ENCODE measurements at places on chromosomes 6 and 20.

- DNase-seq: no peak
These were observed 375.9 kb upstream of the PTCHD4 start for GRCh38 chr6:48486876-48487275.

DNA sequence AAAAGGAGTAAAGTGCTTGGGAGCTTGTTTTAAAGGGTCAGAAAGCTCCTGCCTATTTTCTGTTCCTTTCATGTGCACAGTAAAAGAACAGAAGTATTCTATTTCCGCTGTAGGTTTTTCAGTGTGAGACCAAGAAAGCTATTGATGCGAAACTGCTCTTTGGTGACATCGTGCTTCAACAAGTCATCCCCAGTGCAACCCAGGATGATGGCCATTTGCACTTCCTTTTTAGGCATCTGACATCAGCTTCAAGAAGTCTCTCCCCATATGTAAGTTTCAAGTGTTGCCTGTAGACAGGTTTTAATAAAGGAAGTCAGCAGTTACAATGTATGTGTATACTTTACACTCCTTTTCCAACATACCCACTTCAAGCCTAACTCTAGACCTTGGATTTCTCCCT, 131.6 kb downstream of the RFX6 start:
- no peak for DNase-seq

- no peak for DNase-seq
These were observed 128.0 kb downstream of the PHACTR1 start for GRCh38 chr6:12844284-12845223.

DNA sequence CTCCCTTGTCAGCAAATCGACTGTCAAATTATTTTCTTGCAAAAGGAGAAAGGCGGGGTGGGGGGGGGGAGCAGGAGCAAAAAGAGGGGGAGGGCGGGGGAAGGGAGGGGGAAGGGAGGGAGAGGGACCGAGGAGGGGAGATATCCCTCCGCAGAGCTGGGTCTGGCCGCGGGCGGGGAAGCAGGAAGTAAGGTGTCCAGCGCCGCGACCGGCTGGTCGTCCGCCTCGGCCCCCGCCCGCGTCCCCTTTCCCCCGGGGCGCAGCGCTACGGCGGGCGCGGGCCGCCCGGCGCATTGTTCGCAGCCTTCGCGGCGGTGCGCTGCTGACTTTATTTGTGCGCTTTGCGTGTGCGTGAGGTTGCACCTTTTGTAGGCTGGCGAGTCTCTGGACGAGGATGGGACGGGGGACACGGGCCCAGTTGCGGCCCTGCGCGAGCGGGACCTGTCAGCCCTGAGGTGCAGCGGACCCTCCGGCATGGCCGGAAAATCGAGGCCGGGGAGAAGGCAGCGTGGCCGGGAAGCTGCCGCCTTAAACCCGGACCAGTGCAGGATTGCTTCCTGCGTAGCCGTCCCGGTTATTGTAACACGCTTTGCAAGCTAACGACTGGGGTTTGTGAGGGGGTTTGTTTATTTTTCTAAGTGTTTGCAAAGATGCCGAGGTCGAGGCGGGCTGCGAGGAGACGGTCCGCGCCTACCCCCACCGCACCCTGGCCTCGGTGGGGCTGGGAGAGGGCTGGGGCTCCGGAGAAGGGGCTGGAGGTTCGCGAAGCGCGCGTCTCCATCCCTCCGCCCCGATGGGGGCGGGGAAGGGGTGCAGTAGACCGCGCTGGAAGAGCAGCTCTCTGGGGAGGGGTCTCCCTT, 675 bp upstream of the TRERF1 start:
- peak; percentile 33 for DNase-seq

DNA sequence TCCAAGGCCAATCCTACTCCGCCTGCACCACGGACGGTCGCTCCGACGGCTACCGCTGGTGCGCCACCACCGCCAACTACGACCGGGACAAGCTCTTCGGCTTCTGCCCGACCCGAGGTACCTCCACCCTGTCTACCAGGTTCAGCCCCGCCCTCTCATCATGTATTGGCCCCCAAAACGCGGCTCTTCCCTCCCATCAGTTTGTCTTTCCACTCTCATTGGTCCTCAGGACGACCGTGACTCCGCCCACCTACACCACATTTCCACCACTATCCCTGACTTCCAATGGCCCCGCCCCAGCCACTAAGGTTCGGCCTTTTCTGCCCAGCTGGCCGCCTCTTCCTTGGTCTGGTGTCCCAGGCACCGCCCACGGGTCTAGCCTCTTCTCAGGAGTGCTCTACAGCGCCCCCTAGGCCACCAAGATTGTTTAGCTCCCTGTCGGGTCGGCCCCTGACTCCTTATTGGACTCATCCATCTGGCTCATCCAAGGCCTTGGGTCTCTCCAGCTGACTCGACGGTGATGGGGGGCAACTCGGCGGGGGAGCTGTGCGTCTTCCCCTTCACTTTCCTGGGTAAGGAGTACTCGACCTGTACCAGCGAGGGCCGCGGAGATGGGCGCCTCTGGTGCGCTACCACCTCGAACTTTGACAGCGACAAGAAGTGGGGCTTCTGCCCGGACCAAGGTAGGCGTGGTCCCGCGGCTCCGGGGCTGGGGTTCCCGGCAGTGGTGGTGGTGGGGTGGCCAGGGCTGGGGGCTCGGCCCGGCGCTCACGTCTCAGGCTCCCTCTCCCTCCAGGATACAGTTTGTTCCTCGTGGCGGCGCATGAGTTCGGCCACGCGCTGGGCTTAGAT, 3.1 kb downstream of the MMP9 start:
- DNase-seq: peak; percentile 64

GRCh38 chr6:30396833-30397479, 52.0 kb downstream of the RPP21 start:
- peak; percentile 56 for DNase-seq

- DNase-seq: no peak
These were observed 410.0 kb upstream of the JAG1 start for GRCh38 chr20:11083841-11084240.

DNA sequence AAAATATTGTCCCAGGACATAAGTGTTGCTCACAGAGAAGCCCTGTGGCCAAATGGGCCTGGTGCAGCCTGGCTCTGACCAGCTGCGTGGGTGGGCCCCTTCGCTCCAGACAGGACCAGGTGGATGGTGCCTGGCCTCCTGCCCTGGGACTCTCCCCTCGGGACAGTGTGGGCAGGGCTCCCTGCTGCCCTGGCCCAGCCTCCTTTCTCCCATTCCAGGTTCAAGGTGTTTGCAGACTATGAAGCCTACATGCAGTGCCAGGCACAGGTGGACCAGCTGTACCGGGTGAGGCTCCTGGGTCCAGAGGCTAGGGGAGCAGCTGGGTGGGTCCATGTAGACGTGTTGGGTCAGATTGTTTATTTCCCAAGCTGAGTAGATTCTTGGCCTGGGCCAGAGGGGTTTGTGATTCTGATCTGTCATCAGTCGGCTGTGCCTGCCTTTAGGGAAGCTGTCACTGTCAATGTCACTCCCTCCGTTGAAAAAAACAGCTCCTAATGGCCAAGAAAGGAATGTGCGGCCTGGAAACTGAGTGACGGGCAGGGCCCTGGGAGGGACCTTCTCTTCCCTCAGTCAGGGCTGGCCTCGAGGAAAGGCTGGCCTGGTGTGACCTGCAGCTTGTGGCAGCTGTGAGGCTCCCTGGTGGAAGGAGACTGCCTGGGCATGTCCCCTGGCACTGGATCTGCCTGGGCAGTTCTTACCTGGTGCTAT, 47.7 kb downstream of the PYGB start:
- DNase-seq: no peak

GRCh38 chr20:19913927-19914614, 103.1 kb upstream of the NAA20 start:
- no peak for DNase-seq

DNA sequence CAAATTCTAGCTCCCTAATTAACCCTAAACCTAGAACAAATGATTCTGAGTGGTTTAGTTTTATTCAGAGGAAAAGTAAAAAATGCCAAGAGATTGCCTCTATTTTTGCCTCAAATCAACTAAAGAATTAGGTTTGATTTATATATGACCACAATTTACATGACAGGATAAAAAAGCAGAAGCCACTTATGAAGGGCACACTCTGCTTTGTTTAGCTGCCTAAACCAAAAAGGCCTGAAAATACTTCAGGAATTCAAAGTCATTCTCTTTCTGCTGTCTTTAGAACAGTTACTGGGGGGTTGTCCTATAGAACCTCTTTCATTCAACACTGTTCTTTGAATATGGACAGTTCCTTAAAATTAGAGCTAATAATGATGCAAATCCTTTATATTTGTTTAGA, 5.3 kb downstream of the FBXO5 start:
- DNase-seq: no peak

DNA sequence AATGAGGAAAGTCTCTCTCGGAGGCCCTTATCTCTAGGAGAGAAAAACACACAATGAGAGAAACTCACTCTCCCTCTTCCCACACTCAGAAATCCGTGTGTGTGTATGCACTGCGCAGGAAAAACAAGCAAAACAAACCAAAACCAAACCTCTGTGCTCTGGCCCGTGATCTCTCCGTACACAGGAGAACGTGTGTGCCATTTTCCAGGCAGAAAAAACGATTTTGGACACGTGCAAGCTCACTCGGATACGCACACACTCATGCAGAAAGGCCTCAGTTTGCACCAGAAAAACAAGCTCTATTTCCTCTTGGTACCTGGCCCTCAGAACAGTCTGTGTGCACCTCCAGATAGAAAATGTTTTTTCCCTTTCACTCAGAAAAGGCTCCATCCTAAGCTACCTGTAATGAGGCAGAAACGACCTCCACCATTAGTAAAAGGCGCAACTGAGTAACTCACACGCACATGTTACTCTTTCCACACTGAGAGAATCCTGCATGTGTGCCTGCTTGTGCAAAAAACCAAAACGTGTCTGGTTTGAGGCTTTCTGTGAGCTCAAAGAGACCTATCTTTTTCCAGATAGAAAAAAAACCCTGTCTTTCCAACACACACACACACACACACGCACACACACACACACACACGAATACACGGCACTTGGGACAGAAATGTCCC, 99.2 kb downstream of the EDN3 start:
- no peak for DNase-seq

- no peak for DNase-seq
These were observed 24.4 kb downstream of the ZNF184 start for GRCh38 chr6:27448456-27448855.

GRCh38 chr20:48984575-48985219, 61.4 kb upstream of the CSE1L start:
- no peak for DNase-seq

- DNase-seq: no peak
These were observed 21.7 kb upstream of the IL17A start for GRCh38 chr6:52164319-52165094.

DNA sequence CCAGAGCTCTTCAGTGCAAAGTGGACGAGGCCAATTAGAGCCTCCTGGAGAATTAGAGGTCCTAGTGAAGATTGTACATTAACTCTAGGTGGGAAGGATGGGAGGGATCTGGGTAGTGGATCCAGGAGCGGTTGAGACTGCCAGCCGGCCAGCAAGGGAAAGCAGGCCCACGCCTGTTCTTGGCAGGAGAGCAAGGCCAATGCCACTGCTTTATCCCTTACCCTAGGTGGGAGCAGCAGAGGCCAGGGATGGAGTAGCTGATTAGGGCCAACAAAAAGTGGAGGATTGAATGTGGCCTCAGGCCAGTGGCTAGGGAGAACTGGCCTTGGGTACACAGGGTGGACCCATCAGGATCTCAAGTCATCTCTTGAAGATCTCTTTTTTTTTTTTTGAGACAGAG, 3.7 kb downstream of the ITPR3 start:
- no peak for DNase-seq

DNA sequence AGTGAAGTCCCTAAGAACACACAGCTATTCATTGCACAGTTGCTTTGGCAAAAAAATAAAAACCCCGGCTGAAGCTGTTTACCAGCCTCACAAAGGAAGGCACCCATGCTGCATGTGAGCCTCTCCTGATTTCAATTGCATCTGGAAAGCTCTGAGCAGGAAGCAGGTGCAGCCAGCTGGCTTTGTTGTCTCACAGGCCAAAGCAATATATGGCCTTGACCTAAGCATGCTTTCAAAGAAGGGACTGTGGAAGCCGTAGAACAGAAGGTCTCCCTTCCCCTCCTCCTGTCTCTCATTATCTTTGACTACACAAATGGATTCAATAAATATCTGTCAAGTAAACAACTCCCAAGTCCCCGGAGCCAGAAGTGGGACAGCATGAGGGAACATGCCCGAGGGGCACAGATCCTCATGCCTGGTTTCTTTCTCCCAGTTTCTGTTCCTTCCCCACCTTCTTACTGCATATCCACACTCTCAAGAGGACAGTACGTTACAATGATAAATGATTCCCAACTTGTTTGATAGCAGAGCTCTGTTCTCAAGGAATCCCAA, 57.2 kb upstream of the PCSK2 start:
- DNase-seq: no peak

GRCh38 chr20:46789339-46790028, 80.0 kb downstream of the SLC2A10 start:
- DNase-seq: no peak

DNA sequence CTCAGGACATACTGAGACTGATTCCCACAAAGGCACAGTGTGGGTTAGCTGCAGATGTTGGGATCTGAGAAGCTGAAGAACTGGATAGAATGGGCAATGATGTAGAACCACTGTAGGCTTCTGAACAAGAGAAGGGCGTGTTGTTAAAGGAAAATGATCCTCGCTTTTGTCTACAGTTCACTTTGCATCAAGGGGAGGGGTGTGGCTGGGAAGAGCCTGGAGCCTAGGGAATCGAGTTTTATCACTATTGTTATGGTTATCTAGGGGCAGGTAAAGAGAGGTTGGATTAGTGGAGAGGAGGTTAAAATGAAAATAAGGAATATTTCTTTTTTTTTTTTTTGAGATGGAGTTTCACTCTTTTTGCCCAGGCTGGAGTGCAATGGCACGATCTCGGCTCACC, 768.1 kb downstream of the KIF16B start:
- DNase-seq: no peak

DNA sequence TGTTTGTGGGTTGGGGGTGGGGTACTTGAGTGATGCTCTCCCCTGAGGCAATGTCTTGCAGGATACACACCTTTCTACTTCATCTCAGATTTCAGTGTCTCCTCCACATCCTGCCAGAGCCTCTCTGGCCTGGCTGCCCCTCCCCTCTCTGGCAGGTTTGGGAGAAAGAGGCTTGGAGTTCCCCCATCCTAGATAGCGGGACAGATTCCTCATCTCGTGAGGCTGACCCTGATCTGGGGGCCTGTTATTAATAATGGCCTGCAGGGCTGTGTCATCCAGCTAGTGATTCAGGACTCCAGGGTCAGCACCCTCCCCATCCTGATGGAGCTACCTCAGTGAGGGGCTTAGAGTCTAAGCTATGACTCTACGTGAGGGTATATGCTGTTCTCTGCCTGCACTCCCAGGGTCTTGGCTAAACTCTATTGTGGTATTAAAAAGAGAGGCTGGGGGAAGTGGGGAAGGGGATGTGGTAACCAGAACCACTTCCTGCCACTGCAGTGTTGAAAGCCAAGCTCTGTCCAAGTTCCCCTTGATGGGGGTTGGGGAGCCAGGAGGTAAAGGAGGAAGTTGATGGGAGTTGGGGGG, 3.7 kb upstream of the MMP9 start:
- DNase-seq: peak; percentile 12

Data from NCI-H226 (cell line).